ENCODE measurements at places on chromosomes 4 and X.

GRCh38 chrX:102546828-102547493 is 30.4 kb upstream of the TMSB15A start:
- no peak for DNase-seq

GRCh38 chr4:186272699-186273391 is 6.9 kb downstream of the F11 start:
- DNase-seq: no peak

GRCh38 chrX:48076343-48076742 is 4.9 kb upstream of the ZNF630 start:
- DNase-seq: no peak

DNA sequence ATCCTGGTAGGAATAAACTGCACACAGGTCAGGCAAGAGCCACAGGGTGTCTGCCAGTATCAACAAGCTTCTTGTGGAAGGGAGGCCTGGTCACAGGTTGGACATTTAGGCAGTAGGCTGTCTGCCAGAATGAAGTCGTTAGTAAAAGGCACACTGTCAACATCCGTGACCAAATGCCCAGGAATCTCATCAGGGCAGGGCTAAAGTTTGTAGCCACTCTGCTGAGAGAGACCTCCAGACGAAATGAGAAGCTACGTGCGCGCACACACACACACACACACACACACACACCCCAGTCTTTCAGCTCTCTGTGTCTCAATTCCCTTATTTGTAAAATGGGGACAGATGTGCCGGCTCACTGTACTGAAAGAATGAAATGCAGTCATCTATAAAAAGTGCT is 408.7 kb upstream of the ZFP42 start:
- no peak for DNase-seq

DNA sequence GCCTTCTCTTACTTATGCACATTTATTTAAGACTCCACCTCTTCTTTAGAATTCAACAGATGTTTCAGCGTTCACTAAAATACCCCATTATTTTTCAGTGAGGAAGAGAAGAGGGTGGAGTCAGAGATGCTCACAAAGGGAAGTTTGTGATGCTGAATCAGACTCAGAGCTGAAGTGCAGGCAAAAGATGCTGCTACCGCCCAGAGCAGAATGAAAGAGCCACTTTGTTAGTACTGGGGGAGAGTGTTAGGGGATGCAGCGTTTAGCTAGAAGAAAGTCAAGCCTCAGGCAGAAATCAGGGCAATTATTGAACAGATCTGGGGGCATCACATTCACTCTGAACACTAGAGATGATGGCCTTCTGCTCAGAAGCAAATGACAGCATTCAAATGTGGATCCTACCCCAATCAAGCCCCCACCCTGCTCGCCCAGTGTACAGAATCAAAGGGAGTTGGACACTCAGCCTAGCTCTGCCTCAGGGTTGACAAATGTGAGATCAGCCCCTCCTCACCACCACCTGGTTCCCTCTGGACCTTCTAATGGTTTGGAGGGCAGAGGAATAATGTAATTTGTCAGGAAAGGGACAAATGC is 138.3 kb downstream of the UNC5C start:
- DNase-seq: no peak

DNA sequence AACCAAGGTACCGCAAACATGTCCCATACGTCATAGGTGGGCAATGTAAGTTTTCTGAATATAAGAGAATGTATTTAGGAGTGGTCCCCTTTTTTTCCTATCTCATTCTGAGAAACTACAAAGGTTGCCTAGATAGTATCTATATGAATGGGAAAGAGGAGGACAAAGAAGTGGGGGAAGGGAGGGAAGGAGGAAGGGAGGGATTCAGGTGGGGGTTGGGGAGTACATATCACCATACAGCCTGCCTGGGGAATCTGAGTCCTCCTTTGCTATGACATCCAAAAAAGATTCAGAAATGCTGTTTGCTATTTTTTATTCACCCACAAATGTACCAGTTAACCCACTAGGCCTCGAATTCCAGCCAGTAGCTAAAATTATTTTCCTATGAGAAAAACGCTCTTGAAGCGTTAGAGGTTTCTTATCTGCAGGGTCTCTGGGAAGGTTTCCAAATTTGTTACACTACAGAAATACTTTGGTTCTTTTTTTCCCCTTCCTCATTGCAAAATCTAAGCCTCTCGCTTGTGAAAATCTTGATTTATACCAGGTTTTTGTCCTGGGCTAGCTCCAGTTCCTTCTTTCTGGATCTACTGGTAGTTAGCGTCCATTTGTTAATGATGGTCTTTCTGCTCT is 212.9 kb downstream of the NSUN7 start:
- DNase-seq: no peak

DNA sequence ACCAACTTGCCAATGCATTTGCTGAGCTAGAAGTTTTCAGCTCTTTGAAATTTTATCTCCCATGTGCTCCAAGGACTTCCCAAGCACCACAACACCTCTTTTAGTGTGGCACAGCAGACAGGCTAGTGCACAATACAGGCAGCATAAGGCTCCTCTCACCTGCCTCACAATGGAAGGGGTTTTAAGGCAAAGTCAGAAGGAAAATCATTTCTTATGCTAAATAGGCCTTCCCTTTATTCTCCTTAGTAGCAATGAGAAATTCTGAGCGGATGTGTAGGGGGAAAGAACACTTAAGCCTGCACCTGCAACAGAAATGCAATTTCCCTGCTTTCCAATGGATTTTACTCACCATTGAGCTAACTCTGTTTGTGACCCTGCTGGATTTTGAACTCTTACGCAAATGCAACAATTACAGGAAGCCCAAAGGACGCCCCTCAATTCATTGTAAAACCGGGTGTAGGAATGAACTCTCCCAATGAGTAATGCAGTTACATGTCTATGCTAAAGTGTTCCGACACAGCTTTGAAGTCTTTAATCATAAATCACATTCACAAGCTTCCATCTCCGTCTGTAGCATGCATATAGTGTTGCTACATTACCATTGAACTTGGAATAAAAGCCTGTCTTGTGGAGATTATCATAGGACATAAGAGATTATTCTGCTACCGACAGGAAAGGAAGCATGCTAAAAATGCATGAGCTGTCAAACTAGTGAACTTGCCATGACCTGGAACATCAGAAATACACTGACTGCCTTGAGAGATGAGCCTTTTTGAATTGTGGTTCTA is 1084.9 kb downstream of the RPA4 start:
- DNase-seq: no peak

GRCh38 chr4:3854661-3855060 is 88.5 kb downstream of the ADRA2C start:
- no peak for DNase-seq

- no peak for DNase-seq
Measured at GRCh38 chrX:15336023-15336413, 695 bp upstream of the PIGA start.

DNA sequence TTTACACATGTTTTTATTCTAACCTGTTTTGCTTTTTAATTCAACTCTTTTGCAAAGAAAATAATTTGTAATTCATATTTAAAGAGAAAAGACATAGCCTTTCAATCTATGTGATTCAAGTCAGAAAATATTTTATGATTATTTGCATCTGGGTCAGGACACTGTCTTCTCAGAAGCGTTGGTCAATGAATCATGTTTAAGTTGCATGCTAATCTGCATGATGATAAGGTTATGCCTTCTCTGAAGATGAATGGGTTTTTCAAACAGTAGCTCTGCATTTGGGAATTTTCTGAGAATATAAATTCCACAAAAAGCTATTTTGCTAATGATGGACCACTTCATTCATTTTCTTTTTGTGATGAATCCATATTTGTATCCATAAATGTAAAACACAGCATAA is 282.5 kb downstream of the TMA16 start:
- DNase-seq: no peak

DNA sequence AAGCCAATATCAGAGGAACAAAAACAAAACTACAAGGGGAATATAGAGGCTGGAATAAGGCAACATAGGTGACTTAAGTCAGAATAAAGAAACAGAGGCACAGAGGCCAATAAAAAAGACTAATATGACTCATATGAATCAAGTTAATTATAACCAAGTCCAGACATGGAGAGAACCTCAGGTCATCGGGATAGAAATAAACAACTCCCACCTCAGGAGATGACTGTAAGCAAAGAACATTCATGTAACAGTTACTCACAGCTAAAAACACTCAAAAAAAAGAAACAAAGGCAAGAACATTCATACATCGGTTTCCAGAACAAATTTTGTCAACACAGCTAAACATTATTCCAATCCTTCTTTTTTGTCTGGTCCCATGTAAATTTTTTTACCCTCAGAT is 60.3 kb upstream of the RXFP1 start:
- no peak for DNase-seq

DNA sequence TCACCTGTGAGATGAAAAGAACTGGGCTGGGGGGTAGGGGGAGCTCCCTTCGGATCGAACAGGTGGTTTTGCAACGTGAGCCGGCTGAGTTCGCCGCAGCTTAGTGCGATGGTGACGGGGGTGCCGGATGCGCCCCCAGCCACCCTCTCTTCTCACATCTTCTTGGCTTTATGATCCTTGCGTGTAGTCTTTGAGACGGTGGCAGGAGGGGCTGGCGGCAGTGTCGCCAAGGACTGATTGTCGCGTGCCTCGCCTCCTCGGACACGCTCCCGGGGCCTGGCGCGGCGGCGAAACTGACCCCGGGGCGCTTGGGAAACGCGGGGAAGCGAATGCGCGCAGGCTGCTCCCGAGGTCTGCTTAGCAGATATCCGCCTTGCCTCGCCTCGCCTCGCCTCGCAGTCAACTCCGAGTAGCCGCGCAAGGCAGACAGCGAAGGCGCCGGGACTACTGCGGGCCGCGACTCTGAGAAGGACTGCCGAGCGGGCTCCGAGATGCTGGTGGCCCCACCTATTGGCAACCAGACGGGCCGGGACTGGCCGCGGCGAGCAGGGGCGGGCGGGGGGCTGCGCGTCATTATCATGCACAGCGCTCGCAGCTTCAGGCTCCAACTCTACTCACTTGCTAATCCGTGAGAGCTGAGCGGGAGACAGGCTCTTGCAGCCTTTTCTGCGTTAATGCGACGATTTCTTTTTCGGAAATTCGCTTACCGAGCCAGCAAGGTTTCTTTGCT is 1.5 kb downstream of the GRID2 start:
- DNase-seq: no peak

DNA sequence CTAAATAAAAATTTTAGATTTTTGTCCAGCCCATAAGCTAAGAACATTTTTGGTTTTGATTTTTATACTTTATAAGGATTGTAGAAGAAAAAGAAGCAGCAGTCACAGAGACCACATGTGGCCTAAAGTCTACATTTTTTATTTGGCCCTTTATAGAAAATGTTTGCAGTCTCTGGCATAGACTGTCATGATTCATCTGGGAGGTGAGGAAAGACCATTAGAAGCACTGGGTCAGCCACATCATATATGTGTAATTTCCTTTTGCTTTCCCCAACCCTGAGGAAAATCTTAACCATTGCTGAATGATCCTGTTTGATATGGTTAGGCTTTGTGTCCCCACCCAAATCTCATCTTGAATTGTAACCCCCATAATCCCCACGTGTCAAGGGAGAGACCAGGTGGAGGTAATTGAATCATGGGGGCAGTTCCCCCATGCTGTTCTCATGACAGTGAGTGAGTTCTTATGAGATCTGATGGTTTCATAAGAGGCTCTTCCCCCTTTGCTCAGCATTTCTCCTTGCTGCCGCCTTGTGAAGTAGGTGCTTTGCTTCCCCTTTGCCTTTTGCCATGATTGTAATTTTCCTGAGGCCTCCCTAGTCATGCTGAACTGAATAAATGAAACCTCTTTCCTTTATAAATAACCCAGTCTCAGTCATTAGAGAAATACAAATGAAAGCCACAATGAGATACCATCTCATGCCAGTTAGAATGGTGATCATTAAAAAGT is 12.1 kb upstream of the COPS4 start:
- DNase-seq: no peak

DNA sequence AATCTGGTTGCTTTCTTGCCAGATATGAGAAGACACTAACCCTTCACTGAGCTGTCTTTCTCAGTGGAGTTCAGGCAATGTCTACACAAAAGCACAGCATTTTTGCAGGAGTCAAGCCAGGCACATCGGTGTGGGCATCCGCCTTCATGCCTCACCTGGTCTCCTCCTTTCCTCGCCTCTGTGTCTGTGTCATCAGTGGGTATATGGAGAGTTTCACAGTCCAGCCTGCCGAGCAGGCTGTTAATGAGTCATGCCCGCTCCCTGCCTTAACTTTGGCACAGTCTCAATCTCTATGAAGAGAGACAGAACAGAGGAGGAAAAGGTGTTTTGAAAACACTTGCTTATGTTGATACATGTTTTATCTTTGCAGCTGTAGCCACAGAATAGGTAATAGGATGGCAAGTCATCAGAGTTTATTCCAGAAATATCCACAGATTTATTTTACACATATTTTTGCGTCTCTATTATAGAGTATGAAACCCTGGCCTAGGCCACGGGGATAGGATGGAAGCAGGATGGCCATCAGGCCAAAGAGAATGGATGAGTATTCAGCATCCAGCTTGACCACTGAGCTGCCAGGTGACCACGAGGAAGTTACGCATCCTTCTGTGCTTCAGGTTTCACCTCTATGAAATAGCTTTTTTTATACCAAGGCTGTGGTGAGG is 32.8 kb upstream of the MAML3 start:
- no peak for DNase-seq

- DNase-seq: no peak
Measured at GRCh38 chrX:145190801-145191389, 56.4 kb upstream of the SPANXN1 start.

GRCh38 chr4:773214-773613 is 52.7 kb downstream of the CPLX1 start:
- DNase-seq: no peak

DNA sequence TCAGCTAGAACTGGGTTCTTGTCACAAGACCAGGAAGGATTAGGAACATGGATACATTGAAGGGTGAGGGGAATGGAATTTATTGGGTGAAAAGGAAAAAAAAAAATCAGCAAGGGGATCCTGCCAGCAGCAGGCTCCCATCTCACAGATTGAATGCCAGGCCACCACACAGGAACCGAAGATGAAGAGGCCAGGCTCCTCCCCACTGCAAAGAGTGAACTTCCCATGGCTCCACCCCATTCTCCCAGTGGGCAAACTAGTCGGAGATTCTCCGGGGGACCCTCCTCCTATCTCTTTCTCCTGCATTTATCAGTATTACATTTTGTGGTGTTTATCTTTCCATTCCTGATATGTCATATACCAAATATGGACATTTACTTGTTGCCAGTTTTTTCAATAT is 46.0 kb upstream of the MAGED1 start:
- no peak for DNase-seq

DNA sequence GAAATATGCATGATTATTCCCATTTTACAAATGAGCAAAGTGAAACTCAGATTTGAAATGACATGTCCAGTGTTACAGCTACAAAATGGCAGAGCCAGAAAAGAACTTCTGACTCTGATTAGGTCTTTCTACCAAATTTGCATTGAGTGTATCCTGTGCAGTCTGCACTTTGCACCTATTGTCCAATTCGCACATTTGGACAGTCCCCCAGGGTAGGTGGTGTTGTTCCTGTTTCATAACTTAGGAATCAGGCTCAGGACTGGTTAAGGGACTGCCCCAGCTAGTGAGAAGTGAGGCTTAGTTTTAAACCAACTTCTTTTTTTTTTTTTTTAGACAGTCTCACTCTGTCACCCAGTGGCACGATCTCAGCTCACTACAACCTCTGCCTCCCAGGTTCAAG is 137.9 kb upstream of the NALF2 start:
- no peak for DNase-seq

Data from stimulated activated CD8-positive, alpha-beta memory T cell treated with anti-CD3 and anti-CD28 coated beads, Interleukin-4, amount 100 ng/mL, for 4 hours (primary cell).